ENCODE measurements at places on chromosomes 2 and 18.
A peak's percentile ranks its signal among the peaks of the same experiment; 100 is the strongest.

GRCh38 chr2:165587335-165587938, 117.9 kb downstream of the CSRNP3 start:
- no peak for DNase-seq

- no peak for DNase-seq
Measured at GRCh38 chr2:160194351-160194750, 5.7 kb downstream of the ITGB6 start.

DNA sequence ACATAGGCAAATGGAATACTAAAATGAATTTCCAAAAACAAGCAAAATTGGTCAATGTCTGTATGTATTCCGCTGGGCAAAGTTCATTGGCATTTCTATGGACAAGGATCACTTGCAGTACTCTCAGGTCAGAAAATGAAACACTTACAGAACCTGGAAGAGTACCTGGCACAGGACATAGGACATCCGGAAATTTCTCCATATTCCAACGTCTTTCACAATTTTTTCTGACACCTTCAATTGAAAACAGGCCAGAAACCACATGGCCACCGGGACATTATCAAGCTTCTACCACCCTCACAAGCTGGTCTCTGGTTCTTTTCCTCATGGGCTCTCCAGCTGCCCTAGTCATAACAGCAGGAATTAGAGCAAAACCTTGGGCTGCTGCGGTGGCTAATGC, 96.9 kb upstream of the MSH6 start:
- DNase-seq = no peak

DNA sequence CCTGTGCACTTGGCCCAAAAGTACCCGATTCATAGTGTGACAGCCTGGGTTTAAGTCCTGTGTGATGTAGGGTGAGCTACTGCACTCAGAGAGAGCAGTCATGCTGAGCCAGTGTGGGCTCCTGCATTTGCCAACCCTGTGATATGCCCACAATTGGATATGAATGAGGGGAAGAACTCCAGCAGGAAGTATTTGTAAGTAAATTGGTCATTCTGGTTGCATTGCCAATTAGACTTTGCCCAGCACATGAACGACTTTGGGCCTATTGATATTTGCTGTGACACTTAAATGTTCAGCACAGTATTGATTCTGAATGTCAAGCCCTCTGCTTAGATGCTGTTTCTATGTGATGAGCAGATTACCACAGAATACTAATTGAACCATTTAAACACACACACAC, 570.9 kb downstream of the PIK3C3 start:
- no peak for DNase-seq

DNA sequence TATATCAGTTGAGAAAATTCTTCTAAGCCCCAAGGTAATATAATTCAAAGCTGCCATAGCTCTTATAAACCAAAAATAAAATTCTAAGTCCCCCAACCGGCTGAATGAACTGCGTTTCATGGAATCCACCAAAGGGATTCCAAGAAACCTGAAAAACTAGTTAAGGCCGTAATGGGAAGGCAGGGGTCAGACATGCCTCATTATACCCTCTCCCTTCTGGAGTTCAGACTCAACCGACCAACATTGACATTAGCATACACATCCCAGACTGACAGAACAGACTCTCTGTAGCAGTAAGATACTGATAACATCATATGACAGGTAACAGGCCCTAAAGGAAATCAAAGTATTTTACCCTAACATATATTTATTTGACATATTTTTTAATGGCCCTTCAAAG, 31.4 kb upstream of the PHLPP1 start:
- DNase-seq = no peak

DNA sequence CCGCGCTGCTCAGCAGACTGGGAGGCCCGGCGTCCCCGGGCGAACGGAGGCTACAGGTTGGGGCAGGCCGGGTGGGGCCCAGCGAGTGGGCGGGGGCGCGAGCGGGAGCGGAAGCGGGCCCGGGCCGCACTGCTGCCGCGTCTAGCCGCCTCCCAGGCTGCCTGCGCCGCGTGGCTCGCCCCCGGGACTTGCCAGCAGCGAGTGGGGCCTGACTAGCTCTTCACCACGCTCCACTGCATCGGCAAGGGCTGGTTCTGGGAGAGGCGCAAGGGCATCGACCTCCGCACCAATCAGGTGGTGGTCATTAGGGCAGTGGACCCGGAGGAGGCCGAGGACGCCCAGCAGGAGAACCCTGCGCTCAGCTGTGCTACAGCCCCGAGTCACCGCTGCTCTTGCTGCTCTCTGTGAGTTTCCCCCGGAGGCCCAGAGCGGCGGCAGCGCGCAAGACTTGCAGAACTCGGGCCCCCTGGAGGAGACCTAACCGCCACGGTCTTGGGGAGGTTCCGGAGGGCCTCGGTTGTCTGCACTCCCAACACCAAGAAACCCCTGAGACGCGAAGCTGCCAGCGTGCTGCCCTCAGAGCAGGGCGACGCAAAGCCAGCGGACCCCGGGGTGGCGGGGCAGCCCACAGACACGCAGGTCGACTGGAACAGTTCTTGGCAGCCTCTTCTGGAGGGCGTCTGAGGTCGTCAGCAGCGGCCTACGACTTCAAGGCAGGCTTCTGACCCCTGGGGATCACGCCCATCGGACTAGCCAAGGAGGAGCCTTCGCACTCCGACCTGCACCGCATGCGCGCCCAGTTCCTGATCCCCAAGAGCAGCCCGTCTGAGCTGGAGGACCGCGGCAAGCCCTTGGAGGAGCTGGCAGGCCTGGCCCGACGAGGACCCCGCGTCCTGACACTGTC, 27.2 kb upstream of the PTPN2 start:
- DNase-seq = no peak

DNA sequence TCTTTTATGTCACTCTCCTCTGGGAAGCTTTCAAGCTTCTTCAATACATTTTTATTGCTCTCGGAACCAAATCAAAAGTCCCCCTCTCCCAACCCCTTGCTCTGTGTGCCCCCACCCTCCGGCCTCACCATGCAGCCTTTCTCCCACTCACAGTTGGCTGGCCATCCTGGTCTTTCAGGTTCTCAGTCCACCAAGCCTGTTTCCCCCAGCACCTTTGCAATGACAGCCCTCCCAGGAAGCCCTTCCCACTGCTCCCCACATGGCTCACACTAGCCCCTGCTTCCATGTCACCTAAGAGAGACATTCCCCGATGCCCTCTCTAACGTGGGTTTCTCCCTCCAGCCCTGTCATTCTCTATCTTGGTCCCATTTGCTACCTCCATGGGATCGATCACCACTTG, 266.6 kb downstream of the SRBD1 start:
- DNase-seq = no peak

DNA sequence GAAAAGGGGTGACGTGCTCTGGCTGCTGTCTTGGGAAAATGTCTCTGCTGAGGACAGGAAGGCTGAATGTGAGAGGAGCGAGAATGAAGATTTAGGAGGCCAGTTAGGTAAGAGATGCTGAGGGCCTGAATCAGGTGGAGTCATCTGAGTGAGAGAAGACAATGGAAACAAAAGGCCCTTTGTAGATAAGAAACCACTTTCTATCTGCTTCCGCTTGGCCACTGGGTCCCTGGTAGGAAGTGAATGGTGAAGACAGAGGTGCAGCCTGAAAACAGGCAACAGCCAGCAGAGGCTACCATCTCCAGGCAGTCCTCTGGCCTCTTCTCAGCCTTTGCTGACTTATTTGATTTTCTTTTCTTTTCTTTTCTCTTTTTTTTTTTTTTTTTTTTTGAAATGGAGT, 374.0 kb upstream of the SLC14A2 start:
- DNase-seq = no peak

DNA sequence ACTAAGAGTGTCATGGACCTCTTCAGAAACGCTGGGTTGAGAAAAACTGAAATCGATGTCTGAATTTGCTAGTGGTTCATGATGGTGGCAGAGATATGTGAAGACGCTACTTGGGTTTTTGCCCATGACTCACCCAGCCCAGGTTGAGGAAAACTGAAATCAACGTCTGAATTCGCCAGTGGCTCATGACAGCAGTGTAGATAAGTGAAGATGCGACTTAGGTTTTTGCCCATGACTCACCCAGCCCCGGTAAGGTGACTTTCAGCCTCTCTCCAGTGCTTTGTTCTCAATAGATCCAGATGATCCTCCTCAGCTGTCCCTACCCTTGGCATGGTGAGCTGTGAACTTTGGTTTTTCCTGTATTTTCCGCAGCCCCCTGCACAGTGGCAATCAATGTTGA, 105.3 kb upstream of the SIX3 start:
- no peak for DNase-seq

DNA sequence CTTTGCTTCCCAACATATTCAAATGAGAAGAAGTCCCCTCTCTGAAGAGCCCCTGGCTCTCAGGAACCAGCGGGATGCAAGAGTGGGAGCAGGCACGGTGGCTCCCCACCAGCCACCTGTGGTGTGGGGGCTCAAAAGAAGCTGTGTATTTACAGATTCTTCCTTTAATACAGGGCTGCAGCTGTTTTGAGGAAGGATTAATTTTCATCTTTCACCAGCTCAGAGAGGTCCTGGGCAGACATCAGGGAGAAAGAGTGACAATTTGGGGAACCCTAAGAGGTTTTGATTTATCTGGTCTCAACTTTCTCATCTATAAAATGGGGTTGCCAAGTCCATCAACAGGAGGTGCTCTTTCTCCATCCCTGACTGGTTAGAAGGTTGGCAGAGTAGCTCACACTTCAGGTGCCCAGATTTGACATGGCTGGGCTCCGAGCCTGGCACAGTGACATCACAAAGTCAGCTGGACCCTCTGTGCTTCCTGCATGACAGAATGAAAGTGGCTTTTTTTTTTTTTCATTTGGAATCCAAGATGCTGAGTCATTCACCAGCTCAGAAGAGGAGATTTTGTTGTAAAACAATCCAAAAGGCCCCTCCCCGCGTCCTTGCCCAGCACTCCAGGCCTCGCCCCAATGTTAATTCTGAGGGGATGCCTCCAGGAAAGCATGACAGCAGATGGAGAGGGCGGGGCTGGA, 15.5 kb upstream of the SIX2 start:
- DNase-seq = no peak

GRCh38 chr18:79587779-79588635, 91.6 kb upstream of the CTDP1 start:
- no peak for DNase-seq

GRCh38 chr2:9914384-9915065, 37.0 kb upstream of the GRHL1 start:
- DNase-seq = no peak

DNA sequence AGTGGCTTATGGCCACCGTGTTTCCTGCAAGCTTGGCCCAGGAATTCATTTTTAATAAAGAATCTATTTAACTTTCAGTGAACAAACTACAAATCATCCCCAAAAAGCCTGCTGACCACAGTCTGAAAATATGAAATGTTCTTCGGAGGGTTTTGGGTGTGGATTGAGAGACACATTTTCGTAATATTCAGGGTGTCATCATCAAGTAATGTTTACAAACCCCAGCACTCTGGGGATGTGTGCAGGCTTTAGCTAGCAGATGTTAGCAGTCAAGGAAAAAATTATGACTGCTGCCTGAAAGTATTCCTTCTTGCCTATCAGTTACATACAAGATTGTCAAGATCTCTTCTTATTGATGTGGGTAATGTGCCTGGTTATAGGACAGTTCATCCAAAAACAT, 143.9 kb upstream of the FN1 start:
- DNase-seq = no peak

GRCh38 chr2:134396493-134396892, 142.6 kb downstream of the MGAT5 start:
- no peak for DNase-seq

DNA sequence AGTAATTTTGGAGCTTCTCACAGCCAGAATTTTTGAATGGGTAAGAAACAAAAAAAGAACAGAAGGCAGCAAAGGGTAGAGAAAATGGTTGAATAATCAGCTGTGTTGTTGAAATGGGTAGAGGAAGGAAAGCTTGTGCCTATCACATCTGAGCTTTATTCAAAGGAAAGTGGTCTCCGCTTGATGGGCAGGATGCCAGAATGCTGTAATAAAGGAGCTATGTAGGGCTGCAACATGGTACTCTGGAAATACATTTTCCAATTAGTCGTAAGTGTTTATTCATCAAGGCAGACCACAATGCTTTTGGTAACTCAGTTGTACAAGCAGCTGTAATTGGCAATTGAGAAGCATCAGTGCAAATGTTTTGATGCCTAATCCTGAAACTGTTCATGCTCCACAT, 196.9 kb downstream of the ICOS start:
- DNase-seq = no peak

DNA sequence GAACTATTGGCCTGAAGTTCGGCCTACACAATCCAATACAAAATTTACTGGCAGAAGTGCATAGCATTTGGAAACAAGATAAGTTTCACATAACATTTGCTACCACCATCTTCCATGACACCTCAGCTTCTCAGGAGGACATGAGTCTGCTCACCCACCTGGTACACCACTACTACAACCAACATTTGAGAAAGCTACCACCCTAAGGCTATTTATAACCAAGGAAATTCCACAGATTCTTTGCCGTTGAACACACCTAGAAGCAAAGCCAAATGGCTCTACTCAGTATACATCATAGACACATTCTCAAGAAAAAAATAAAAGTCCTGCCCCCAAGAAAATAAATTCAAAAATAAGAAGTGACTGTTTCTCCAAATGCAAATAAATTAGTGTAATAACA, 145.3 kb downstream of the SPAG16 start:
- no peak for DNase-seq

- peak; percentile 15 for DNase-seq
Measured at GRCh38 chr2:164960159-164960558, 4.8 kb upstream of the SLC38A11 start.

- DNase-seq = no peak
Measured at GRCh38 chr18:61732854-61733253, 160.0 kb downstream of the RNF152 start.

GRCh38 chr18:33157893-33158292, 282.6 kb downstream of the CCDC178 start:
- no peak for DNase-seq

DNA sequence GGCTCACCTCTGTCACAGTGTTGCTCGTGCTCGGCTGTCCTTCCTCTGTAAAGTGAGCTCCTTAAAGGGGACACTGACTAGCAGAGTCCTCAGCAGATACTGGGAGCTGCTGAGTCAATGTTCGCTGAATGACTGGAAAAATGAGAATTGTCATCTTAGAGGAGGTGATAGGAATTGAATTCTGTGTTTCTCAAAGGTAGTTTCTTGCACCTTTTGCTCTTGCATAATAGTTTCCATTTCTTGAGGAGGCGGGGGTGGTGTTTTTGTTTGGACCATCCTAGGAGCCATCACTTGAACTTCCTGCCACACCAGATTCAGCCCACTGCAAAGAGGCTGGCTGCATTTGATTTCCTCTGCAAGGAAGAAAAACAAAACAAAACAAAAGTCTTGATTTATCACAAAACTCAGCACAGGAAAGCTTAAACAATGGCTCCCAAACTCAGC, 11.4 kb upstream of the RFX8 start:
- DNase-seq = no peak

Data from NCI-H1048 (cell line).